ENCODE measurements at places on chromosomes 3 and 15.

GRCh38 chr15:85063088-85063487, 81.4 kb downstream of the PDE8A start:
- DNase-seq: peak; percentile 33

DNA sequence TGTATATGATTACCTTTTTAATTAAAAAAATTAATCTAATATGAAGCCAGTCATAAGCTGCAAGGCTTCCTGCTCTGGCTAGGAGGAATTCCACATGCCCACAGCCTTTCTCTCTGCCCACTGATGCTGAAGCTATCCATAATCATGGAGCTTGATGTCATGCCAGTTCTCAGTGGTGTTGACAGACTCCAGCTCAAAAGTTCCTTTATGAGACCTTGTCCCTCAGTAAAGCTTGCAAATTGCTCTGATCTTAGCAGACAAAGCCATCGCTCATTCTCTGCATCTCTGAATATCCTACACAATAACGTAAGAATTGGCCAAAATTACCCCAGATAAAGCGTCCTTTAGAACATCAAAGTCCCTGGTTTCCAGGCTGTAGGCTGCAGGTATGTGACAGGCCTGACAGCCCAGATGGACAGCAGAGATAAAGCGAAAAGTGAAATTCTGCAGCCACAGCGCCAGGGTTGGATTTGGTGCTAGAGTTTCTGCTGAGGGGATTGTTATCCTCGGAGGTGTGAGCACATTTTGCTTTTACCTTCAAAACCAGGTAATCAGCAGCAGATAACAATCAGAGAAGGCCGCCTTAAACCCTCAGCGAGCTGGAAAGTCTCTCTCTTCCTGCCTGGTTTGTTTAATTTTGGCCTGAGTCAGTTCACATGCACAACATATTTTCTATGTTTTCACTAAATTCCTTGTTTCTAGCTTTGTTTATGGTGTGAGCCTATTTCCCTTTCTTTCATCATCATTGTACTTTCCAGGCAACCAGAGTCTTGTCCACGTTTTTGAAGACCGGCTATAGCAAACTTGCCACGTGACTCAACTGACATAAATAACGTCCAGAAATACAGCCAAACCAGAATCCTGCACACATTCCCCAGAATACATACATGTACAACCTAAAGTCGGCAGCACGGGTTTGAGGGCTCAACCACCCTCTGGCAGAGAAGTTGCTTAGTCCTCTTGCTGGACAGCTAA, 36.6 kb upstream of the ALDH1A3 start:
- DNase-seq: peak; percentile 32

DNA sequence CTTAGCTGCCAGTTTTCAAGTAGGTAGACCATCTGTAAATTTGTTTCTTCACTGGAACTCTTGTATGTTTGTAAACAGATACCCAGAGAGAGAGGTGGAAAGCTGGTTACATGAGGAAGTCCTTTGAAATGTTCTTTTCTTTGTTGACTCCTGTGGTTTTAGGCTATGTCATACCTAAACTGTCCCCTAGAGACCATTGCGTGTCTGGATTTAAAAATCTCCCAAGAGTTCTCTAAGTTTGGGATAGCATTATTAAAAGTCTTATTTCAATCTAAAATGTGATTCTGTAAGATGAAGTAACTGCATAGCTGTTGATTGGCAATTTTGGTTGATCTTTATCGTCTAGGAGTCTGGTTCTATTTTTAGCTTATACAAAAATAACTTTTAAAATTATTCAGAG, 127.2 kb downstream of the GHSR start:
- DNase-seq: peak; percentile 48

- DNase-seq: no peak
These were observed 10.9 kb downstream of the CCR5 start for GRCh38 chr3:46381625-46382024.

GRCh38 chr3:131147534-131147933, 120.9 kb downstream of the NEK11 start:
- DNase-seq: peak; percentile 2

DNA sequence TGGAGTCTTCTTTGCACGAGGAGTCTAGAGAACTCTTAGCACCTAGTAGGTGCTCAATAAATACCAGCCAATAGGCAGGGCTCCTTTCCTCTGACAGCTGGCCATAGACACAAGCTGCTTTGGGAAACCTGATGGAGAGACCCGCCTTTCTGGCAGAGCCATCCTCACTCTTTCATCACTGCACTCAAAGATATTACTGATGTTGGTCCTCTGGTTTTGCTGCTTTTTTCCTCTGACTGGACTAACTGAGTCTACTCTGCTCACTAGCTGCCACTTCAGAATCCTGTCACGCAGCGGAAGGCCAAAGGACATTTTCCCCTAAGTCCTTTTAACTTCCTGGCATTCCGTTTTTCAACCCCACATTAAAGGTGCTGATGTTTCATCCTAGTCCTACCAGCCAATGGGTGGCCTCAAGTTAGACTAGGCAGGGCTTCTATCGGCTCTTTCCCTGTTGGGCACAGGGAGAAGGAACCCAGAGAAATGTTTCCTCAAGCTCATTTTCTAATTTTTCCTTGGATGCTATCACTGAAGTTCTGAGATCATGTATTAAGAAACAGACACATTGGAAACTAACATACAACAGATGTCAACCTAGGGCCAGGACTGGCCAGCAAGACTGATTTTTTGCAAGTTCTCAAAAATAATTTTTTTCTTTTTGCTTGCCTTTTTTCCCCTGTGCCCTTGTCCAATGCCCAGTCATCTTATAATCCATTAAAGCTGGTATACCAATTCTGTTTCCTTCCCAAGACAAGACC, 132.8 kb upstream of the ICE2 start:
- peak; percentile 32 for DNase-seq

DNA sequence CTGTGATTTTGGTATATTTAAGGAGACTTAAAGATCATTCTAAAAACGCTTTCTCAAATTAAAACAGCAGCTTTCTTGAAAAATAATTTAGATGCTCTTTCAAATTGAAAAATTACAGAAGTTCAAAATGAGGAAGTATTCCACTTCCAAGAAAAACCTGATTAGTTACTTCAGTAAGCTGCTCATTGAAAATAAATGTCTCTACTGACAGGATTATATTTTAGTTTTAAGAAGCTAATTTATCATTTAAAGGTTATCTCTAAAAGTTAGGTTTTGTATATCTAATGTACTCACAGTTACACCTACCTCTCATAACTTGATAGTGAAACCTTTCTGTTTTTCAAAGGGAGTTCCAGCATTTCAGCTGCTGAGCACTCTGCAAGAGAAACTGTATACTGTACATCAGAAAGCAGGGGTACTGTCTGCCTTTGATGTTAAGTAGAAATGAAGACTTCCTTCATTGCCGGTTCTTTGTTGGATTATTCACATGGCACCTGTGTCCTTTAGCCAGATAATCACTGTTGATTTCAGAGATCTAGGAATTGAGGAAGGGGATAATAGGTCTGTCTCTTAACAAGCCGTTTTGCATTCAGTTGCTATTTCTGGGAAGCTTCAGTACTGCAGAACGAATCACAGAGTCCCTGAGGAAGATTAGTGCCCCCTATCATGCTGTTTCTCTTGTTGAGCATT, 161.6 kb downstream of the TCF12 start:
- DNase-seq: no peak
